GM12891 (cell line): ENCODE measurements at places on chromosomes 7 and 10.
A peak's percentile ranks its signal among the peaks of the same experiment; 100 is the strongest.

DNA sequence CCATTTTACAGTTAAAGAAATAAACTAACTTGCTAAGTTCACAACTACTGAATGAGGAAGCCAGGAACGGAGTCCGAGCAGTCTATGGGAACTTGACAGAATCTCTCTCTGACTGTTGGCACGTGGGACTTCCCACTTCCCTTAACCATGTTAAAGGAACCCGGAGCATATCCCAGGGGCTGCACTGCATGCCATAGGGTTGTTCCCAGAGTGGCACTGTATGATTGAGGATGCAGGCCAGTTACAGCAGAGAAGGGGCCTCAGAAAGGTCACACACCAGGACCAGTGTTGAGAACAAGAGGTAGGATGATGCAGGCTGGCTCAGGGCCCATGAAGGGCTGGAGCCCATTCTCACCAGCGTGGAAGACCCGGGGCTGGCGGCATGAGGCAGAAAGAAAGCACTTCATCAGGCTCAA, 201.8 kb downstream of the NSUN6 start:
- DNase-seq: no peak

- no peak for DNase-seq
Observed at GRCh38 chr10:789831-790701, 100.6 kb upstream of the DIP2C start.

DNA sequence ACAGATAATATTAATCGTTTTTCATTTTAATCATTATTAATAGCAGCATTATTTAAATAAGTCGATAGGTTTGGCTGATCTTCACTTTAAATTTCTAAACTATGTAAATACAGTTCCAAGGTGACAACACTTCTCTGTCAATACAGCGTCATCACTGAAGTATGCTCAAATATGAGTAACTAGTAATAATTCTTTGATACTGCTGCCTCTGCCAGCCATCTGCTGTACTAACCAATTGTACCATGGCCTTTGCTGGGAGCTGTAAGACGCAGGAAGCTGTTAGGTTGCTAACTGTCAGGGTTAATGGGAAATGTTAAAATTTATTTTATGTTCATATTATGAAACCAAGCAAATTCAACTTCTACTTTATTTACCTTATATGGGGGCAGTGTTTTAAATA, 1650.5 kb upstream of the LRRTM3 start:
- no peak for DNase-seq

DNA sequence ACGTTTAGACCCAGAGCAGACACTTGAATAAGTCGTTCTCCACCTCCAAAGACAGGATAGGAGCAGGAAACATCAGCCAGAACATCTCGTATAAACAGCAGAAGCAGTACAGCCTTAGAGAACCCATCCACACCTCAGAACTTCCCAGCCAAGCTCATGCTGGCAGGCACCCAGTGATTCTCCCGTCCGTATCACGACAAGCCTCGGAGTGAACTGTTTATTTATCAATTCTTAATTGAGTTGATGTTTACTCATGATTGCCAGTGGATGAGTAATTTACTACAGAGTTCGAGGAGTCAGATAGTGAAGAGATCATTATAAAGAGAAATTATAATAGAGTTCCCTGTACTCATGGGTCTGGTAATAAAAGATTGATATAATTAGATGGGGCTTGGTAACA, 811.5 kb downstream of the LRMDA start:
- DNase-seq: no peak

DNA sequence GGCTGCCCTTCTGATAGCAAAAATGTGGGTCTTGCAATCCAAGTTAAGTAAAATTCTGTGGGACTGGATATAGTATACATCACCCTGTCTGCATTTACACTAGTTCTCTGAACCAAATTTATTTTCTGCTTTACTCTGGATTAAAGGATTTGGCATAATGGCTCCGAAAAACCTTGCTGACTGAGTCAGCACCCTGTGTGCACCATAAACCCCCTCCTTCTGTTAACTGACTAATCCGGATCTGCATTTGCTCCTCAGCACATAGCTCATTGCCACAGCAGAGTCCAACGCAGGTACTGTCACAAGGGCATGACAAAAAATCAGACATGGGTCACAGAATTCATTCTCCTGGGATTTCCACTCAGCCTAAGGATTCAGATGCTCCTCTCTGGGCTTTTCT, 1.3 kb downstream of the OR2A5 start:
- no peak for DNase-seq

DNA sequence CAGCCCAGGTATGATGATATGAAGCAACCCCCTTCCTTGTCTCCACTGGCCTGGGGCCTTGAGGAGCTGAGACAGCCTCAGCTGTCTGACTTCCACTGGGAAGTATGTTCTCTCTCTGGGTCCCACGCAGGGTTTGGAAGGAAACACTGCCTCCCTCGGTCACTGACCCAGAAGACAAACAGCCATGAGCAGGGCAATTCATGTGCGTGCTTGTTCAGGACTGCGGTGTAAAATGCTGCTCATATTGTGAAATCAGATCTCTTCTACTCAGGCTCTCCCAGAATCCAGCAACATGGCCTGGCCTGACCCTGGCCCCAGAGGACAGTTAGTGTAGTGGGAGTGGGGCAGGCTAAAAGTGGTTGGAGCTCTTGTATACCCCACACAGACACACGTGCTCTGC, 2.8 kb downstream of the CLCN1 start:
- no peak for DNase-seq

- no peak for DNase-seq
Observed at GRCh38 chr10:79159785-79160184, 91.0 kb downstream of the ZMIZ1 start.

DNA sequence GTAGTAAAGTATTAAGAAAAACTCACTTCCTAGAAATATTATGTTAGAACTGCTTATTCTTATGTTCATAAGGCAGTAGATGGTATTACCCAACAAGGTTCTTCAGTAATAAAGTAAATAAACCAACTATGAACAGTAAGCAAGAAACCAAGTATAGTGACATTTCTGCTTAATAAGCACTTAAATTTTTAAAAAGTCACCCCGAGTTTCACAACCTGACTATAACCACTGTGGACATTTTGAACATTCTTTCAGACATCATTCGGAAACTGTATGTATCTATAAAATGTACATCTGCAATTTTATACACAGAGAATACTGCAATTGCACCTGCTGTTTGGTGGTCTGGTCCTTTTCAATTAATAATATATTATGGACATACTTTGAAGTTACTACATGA, 1073.6 kb downstream of the XPNPEP1 start:
- no peak for DNase-seq

DNA sequence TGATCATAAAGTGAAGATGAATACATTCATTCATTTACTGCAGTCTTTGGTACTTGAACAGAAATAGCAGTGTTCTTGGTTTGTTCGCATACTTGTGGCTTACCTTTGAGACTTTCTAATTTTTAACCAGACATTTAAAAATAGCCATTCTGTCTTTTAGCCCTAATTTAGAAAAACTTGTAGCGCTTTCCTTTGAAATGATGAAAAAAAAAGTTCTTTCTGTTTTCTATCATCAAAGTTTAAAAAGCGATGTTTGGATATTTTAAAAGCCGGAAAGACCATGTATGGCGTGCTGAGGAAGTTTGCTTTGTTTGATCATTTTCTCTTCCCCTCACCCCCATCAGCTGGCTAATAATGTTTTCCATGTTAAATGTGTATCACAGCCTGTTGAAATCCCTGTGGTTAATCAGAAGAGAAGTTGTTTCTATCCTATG, 116.3 kb downstream of the CUX1 start:
- no peak for DNase-seq

DNA sequence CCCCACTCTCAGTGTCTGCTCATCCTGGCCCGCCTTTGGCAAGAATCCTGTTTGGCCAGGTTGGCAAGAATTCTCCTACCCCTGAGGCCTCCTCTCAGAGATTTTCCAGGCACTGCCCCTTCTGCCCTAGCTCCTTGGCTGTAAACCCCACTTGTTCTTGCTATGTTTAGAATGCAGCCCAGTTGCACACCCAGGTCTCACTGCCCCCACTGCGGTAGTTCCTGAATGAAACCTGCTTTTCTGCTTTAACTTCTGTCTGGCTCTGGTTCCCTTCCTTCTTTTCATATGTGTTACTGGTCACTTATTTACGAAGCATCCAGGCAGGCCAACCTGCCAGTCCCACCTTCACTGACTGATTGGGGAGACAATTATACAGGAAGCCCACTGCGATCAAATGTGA, 576.9 kb downstream of the GLRX3 start:
- no peak for DNase-seq

DNA sequence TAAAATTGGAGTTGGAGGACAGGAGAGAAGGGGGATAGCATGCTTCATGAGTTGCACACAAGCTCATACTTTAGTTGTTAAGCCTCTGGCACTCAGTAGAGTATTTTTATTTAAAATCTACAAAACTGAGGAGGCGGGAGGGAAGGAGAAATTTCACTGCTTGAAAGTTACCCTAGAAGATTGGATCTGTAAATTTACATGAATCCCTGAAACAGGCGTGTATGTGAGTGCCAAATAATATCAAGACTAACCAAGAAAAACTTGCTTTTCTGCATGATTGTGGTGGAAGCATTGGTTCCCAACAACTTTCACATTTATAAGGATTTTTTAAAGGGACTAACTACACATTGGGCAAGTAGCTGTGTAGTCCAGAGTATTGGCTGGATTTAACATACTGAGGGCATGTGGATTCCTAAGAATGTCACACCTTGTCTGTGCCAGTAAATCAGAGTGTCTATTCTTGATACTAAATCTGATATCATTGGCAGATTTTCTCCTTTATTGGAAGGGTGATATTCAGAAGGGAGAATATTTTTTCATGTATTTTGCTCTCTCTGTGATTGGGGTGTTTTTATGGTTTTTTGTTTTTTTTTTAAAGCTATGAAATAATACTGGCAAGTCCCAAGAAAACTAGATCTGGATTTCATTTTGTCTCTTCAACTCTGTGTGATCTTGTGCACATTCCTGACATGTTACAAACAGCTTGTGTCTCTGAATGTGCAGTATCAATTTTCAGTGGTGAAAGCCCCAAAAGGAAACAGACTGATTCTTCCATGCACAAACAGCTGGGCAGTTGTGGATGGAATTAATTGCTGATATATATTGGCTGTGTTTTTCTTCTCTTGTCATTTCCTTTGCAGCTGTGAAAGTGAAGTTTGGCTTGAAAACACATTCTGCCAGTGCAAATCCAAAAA, 67.2 kb downstream of the ADD3 start:
- no peak for DNase-seq

- DNase-seq: no peak
Observed at GRCh38 chr10:119100434-119101238, 3.3 kb upstream of the DENND10 start.

DNA sequence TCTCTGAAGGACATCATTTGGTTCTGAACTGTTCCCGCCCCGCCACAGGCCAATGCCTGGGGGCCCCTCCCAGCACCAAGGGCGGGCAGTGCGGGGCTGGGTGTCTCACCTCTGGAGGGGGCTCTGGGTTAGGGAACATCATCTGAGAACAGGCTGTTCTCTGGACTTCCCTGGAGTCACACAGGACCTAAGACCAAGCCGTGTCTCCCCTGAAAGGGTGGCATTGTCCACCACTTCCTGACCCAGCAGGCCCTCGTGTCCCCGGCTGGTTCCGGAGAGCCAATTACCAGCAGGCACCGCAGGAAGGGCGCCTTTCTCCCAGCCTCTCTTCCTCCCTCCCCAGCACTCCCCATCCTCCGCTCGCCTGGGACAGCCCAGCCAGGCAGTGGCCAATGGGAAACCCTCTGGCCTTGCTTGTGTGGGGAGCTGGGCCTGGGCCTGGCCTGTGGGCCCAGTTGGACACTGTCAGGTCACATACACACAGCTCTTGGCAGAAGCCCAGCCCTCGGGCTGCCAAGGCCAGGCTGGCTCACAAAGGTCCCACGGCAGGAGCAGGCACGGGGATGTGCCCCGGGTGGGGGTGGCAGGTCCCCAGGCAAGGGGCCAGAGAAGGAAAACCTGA, 119.5 kb downstream of the SPDYE5 start:
- no peak for DNase-seq

- no peak for DNase-seq
Observed at GRCh38 chr7:76356823-76357222, 2.0 kb downstream of the YWHAG start.

- peak; percentile 17 for DNase-seq
Observed at GRCh38 chr10:15370212-15370855, 755 bp downstream of the FAM171A1 start.

DNA sequence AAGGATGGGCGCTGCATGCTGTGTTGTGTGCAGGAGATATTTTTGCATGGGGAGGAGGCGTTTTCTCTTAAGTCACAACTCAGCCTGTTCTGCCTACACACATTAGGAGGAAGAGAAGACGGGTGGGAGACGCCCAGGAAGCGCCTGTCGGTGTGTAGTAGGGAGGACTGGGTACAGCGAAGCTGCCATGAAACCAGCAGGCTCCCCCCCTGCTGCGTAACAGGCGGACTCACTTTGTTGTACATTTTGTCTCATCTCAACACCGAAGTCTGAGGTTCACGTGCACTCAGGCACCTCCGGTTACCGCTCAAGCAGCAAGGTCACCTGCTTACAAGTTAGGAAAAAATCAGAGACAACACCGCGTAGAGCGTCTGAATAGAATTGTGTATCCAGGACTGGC, 56.3 kb downstream of the CRTAC1 start:
- DNase-seq: no peak

DNA sequence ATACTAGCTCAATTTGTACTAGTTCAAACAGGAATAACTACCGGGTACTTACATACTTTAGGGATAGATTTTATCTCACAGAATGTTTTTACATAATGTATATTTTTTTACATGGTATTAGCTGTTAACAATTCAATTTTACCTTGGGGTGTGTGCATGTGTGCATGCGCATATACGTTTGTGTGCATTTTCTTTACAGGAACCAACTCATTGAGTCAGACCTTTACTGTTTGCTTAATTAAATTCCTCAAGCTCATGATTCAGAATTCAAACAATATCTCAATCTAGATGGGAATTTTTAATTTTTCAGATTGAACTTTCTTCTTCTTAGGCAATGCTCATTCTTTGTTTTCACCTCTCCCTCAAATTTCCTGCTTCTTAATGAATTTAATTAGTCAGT, 24.7 kb upstream of the WASL start:
- DNase-seq: no peak

DNA sequence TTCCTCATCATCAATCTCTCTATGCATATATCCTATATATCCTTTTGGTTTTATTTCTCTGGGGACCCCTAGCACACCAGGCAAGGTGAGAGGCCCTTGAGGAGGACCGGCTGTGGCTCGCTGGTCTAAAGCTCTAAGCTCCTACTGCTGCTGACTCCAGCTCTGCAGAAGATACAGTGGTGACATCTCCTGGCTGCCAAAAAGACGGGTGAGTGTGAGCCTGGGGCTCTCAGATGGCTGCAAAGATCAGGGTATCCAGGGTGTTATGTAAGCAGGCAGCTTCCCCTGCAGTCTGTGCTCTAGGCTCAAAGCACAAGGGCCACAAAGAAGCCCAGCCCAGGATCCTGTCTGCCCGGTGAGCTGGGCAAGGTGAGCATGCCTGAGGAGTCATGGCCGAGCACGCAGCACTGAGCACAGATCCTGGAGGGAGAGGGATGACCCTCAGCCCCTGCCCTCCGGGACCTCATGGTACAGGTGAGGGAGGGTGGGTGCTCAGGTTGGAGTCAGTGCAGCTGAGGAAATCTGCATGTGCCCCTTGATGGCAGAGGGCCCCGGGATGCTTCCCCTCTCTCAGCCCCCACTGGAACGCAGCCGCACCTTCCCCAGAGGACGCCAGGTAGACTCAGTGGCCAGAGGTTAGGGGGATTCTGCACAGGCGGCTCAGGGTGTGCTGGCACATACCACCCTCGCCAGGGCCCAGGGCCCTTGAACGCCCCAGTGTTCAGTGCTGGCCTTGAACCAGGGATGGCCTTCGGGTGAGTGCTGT, 95.4 kb upstream of the INSIG1 start:
- no peak for DNase-seq

- DNase-seq: no peak
Observed at GRCh38 chr7:8185926-8186683, 75.9 kb downstream of the ICA1 start.

GRCh38 chr10:46062723-46063428, 16.8 kb upstream of the MSMB start:
- DNase-seq: no peak
